Hematopoietic multipotent progenitor cell treated with erythropoietin and hydrocortisone succinate and interleukin-3 and kit ligand, for 4 days (in vitro differentiated cells): ENCODE measurements at places on chromosomes 6 and 20.

DNA sequence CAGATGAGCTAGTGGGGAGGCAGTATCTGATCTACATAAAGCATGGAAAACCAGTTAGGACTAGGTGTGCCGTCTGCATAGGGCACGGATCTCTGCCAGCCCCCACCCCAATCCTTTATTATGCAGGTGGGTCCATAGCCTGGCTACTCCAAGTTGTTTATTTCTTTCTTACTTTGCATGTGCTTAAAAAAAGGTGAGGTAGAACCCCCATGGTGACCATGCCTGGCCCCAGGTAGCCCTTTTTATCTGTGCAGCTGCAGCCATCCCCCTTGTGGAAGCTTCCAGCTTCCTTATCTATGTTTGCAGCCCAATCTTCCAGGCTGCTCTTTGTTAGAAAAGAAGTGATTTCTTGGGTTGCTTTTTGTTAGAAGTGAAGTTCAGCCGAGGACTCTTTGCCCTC, 9.0 kb upstream of the TREM2 start:
- peak; percentile 22 for DNase-seq

- peak; percentile 49 for DNase-seq
These were observed 34.2 kb downstream of the RBM38 start for GRCh38 chr20:57425150-57426013.

DNA sequence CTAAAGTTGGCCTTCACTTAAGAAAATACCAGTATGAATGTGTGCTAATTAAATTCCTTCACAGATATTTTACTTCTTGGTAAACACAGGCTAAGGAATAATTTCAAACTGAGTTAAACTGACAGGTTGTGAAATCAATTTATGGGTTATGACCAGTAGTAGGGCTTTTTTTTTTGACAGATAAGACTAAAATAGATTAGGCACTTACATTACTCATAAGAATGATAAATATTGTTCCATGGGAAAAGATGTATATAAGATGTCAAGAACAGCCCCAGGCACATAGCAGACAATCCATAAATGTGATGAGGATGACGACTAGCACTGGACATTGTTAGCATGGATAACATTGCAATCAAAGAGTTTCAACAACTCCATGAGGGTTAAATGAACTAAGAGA, 22.9 kb downstream of the NT5E start:
- DNase-seq = no peak

DNA sequence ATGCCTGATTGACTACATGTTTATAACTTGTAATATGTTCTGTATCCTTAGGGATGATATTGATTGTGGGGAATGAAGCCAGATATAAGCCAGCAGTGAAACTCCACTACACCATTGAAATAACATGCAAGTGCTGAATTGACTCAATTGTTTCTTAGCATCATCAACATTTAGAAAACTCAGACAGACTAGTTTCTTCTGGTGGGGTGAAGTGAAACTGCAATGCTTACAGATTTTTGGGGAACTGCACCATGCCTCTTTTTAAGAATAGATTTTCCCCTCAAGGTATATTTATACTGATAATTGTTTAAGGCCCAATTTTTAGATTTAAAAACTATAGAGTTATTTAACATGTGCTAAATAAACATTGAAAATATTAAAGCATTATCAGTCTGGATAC, 1044.6 kb upstream of the EYS start:
- DNase-seq = no peak

GRCh38 chr6:75143191-75143590, 62.7 kb downstream of the COL12A1 start:
- no peak for DNase-seq

GRCh38 chr6:38489951-38490350, 149.8 kb downstream of the BTBD9 start:
- no peak for DNase-seq
